ENCODE measurements at places on chromosomes 12 and 14.

DNA sequence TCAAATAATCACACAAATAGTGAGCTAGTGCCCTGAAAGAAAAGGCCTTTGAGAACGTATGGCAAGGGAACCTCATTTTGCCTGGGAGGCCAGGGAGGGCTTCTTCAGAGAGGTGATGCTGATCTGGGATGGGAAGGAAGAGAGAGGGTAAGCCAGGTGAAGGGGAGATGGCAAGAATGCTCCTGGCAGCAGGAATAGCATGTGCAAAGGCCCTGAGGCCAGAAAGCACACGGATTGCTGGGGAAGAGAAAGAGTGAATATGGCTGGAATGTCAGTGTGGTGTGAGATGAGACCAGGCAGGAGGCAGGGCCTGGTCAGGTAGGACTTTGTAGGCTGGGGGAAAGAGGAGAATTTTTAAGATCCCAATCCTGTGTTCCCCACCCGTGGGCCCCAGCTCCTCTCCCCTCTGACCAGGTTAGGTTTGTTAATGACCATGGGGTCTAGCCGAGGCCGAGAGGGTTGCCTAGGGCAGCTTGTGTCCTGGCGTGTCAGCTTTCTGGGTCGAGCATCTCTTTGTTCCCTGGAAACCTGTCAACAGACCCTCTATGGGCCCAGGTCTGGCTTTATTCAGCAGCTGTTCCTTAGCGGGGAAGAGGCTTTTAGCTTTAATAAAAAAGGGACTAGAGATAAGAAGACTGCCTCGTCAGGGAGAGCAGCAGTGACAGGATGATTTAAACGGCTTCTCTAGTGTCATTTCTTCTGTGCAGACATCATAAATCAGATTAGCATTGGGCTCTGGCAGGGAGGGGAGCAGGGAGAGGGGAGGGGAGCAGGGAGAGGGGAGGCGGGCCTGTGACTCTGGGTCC lies 123.4 kb downstream of the ADCK1 start:
- DNase-seq: no peak

DNA sequence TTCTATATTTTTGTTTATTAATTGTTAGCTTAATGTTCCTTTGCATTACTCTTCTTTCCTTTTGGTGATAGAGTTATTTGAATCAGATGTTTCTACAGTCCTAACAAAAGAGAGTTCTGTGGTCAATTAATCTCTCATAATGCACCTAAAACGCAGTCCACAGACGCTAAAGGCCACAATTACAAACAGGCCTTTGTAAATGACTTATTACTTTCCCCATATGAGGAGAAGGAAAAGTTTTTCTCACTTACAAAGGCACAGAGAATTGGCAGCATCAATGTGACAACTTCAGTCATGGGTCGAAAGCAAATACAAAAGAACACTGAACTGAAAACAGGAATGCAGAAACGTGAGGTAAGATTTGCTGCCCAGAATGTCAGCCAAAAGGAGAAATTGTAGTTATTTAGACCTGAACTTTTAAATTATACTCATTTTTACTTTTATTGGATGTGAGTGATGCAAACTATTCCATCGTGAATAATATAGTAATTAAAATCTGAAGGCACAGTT lies 142.0 kb upstream of the SYT10 start:
- no peak for DNase-seq

DNA sequence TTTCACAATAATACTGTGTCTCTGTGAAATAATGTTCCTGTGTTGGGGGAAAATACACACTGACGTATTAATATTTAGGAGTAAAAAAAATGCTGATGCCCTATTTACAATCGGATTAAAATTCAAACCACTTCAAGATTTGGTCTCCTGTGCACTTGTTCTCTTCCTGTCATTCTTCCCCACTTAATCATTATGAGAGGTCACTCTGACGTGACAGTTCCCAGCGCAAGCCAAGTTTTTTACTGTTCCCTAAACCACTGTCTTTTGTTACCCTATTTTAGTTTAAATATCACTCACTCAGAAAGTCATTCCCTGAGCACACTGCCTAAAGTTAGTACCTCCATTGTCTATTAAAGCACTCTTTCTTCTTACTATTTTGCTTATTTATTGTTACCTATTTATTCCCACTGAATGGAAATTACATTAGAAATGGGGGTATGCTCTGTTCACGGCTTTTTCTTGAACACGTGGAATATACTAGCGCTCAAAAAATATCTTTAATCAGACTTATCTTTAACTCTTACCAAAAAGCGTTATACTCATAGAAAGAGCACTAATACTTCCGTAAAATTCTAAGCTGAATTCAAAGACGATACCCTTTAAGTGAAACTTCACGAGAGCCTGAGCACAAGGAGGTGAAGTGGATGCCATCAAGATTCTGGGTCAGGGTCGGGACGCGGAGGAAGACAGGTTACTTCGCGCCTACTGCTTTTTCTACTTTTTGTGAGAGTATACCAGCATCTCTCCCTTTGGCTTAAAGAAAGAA lies 670 bp upstream of the PSMA3 start:
- DNase-seq: no peak

GRCh38 chr12:12926571-12927071 lies 25.3 kb downstream of the GPRC5D start:
- DNase-seq: no peak

Data from esophagus muscularis mucosa (tissue), 4 donors.